ENCODE measurements at places on chromosomes 1 and 21.
A peak's percentile ranks its signal among the peaks of the same experiment; 100 is the strongest.

DNA sequence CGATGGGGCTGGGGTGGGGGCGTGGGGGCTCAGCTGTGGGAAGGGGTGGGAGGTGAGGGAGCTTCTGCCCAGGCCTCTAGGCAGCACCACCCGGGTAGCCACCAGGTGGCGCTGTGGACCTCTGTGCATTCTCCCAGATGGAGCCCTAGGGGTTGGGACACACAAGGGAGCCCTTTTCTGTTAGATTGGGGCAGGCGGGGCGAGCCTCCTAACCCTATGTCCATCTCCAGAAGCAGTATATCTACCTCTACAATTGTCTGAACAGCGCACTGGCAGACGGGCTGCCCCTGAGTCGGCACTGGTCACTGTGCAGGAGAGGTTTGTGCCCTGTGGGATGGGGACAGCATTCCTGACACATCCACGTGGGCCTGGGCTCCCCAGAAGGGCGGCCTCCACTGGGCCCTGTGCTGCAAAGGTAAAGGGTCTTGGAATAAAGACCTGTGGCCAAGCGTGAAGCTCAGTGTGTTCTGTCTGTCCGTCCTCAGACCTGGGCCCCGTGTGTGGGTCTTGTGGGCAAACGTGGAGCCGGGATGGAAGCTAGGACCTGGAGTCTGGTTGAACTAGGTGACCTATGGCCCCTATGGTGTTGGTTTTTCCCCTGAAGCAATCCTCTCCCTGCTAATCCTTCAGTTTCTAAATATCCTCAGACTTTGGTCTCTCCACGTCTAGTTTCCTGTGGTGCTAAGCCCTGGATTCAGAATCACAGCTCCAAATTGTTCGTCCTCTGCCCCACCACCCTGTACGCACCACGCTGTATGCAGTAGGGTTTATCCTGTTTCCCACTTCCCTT is 4.4 kb upstream of the LGR6 start:
- H3K4me3 ChIP-seq: no peak overlapping the region
- H3K36me3 ChIP-seq: no peaks in the 10 kb centered on the region
- DNase-seq: peak; percentile 93
- H3K27ac ChIP-seq: no peak overlapping the region

GRCh38 chr1:206029484-206029883 is 5.8 kb upstream of the CTSE start:
- peak; percentile 13 for DNase-seq
- H3K27ac ChIP-seq: no peak overlapping the region
- no peak overlapping the region for H3K4me3 ChIP-seq
- no peaks in the 10 kb centered on the region for H3K36me3 ChIP-seq

DNA sequence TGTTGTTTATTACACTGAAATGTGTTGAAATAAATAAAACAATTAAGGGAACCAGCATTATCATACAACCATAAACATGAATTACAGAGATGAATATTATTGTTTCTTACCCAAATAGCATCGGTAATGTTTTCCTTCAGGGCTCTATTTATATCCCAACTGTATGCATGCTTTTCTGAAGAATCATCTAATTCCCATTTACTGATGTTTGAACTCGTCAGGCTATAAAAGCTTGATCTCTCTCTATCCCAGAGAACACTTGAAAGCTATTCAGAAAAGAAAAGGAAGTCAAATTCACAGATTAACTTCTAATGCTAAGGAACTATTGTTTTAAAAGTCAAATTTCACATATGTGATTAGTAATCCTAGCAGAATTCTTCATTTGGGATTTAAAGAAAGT is 12.4 kb downstream of the NUP133 start:
- H3K27me3 ChIP-seq: no peaks in the 10 kb centered on the region
- H3K4me3 ChIP-seq: no peak overlapping the region
- peak; percentile 70 for DNase-seq
- peaks cover 56% of the 10 kb centered on the region for H3K36me3 ChIP-seq
- no peak overlapping the region for H3K27ac ChIP-seq
- no peaks in the 10 kb centered on the region for H3K4me1 ChIP-seq

DNA sequence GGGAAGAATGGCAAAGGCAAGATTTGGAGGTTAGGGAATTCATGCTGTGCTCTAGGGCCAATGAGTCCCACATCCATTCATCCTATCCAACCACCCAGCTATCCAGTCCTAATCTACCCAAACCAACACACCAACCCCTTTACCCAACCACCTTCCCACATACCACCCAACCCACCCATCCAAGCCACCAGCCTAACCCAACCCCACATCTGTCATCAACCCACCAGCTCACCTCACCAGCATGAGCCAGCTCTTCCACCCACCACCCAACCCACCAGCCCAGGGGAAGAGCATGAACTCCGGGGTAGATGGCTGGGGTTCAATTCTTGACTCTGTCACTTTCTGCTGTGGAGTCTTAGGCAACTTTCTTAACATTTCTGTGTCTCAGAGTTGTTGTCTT is 35.9 kb upstream of the DISP3 start:
- H3K27me3 ChIP-seq: peaks cover 25% of the 10 kb centered on the region
- no peak overlapping the region for H3K4me3 ChIP-seq
- no peaks in the 10 kb centered on the region for H3K36me3 ChIP-seq
- no peak for DNase-seq

GRCh38 chr1:228093050-228093906 is 9.8 kb downstream of the C1orf35 start:
- no peak overlapping the region for H3K4me3 ChIP-seq
- H3K4me1 ChIP-seq: peaks cover 35% of the 10 kb centered on the region
- H3K36me3 ChIP-seq: peaks cover 71% of the 10 kb centered on the region
- DNase-seq: peak; percentile 83

DNA sequence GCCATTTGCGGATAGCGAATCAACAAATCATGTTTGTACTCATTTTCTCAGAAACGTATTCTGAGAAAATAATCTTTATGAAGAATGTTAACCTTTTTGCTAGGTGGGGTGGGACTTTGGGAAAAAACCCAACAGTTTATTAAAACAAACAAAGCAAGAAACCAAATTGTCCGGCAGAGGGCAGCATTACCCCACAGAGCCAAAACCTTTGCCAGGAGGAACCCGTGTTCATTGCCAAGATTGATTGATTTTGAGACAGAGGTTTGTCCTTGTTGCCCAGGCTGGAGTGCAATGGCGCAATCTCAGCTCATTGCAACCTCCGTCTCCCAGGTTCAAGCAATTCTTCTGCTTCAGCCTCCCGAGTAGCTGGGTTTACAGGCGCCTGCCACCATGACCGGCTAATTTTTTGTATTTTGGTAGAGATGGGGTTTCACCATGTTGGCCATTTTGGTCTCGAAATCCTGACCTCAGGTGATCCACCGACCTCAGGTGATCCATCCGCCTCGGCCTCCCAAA is 70.8 kb upstream of the RHOU start:
- DNase-seq: peak; percentile 76
- H3K27me3 ChIP-seq: no peaks in the 10 kb centered on the region
- no peaks in the 10 kb centered on the region for H3K36me3 ChIP-seq
- no peaks in the 10 kb centered on the region for H3K4me1 ChIP-seq

GRCh38 chr1:199029855-199030254 is 391.0 kb downstream of the PTPRC start:
- H3K4me3 ChIP-seq: no peak overlapping the region
- DNase-seq: peak; percentile 6
- no peaks in the 10 kb centered on the region for H3K36me3 ChIP-seq
- no peak overlapping the region for H3K27ac ChIP-seq
- no peaks in the 10 kb centered on the region for H3K4me1 ChIP-seq
- H3K27me3 ChIP-seq: no peaks in the 10 kb centered on the region

DNA sequence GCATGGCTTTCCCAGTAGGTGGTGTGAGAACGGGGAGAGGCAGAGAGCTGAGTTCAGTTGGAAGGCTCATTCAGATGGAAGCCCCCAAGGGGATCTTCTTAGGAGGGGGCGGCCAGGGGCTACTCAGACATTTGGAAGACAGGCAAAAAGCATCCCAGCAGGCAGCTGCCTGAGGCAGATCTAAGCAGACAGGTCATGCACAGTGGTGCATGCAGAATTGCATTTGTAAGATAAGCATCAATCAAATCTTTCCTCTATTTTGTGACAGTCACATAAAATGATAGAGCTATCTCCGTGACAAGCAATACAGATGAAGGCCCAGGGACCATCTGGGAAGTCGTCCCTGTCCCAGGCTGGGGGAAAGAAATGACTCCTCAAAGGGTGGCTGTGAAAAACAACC is 3.8 kb downstream of the RAB3B start:
- DNase-seq: no peak
- H3K36me3 ChIP-seq: peaks cover under 1% of the 10 kb centered on the region
- H3K4me1 ChIP-seq: peaks cover 3% of the 10 kb centered on the region
- no peak overlapping the region for H3K27ac ChIP-seq
- no peaks in the 10 kb centered on the region for H3K27me3 ChIP-seq

DNA sequence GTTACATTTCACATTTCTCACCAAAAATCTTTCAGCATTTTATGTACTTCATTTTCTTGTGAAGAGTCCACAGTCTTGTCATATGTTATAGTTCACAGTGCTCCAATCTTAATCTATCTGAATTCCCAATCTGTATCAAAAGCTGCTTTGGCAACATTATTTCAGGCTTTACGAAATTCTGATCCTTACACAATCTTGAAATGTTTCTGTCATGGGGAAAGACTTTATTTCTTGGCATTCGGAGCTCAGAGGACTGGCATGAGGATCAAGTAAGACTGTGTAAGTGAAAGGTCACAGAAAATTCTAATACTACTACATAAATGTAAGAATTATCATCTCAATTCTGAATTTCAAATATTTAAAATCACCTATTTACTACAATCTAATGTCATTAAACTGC is 2.0 kb downstream of the USP33 start:
- H3K27ac ChIP-seq: peak overlapping the region; percentile 74
- H3K27me3 ChIP-seq: no peaks in the 10 kb centered on the region
- peaks cover 10% of the 10 kb centered on the region for H3K4me1 ChIP-seq
- peak overlapping the region; percentile 37 for H3K4me3 ChIP-seq
- DNase-seq: peak; percentile 30

GRCh38 chr1:25729790-25730644 is 70.0 kb upstream of the SELENON start:
- no peaks in the 10 kb centered on the region for H3K36me3 ChIP-seq
- no peak overlapping the region for H3K4me3 ChIP-seq
- no peak overlapping the region for H3K27ac ChIP-seq
- DNase-seq: peak; percentile 17
- peaks cover 6% of the 10 kb centered on the region for H3K4me1 ChIP-seq

GRCh38 chr1:45097079-45097478 is 85.0 kb downstream of the UROD start:
- no peaks in the 10 kb centered on the region for H3K4me1 ChIP-seq
- no peak overlapping the region for H3K4me3 ChIP-seq
- H3K27me3 ChIP-seq: no peaks in the 10 kb centered on the region
- no peaks in the 10 kb centered on the region for H3K36me3 ChIP-seq

DNA sequence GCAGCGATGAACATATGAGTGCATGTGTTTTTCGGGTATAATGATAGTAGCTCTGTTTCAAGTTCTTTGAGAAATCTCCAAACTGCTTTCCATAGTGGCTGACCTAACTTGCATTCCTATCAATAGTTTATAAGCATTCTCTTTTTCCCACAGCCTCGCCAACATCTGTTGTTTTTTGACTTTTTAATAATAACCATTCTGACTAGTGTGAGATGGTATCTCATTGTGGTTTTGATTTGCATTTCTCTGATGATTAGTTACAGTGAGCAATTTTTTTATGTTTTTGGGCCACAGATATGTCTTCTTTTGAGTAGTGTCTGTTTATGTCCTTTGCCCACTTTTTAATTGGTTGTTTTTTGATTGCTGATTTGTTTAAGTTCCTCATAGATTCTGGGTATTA is 10.6 kb upstream of the RUNX1 start:
- no peak overlapping the region for H3K27ac ChIP-seq
- H3K4me1 ChIP-seq: no peaks in the 10 kb centered on the region
- DNase-seq: no peak
- H3K36me3 ChIP-seq: no peaks in the 10 kb centered on the region
- no peak overlapping the region for H3K4me3 ChIP-seq
- no peaks in the 10 kb centered on the region for H3K27me3 ChIP-seq

- peaks cover 3% of the 10 kb centered on the region for H3K4me1 ChIP-seq
- H3K4me3 ChIP-seq: no peak overlapping the region
- H3K27ac ChIP-seq: no peak overlapping the region
- no peaks in the 10 kb centered on the region for H3K36me3 ChIP-seq
- H3K27me3 ChIP-seq: no peaks in the 10 kb centered on the region
- no peak for DNase-seq
These were observed 36.5 kb downstream of the PLA2G4A start for GRCh38 chr1:186865253-186865652.

DNA sequence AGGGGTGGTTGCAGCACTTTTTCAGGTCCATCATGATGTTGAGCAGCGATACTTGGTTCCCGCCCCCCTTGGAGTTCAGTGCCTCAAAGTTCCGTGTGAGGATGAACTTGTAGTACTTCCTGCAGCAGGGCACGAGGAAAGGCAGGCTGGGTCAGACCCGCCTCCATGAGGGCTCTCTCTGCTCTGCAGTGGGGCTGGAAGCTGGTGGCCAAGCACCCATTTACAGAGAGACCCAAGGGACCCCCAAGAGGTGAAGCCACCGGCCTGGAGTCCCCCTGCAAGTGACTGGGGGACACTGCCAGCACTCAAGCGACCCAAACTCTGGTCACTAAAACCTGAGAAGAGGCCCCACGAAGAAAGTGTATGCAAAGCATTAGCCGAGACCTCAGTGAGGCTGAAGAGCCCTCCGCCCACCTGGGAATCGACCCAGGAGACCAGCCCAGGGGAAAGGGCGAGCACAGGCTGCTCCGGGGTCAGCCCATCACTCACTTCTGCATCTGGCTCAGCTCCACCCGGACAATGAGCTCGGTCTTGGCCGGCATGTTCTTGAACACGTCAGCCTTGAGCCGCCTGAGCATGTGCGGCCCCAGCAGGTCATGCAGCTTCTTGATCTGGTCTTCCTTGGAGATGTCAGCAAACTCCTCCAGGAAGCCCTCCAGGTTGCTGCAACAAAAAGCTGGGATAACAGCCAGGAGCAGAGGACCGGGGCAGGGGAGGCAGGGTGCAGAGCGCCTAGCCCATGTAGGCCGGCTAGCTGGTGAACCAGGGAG is 45.2 kb downstream of the CHD5 start:
- no peak overlapping the region for H3K27ac ChIP-seq
- H3K4me3 ChIP-seq: no peak overlapping the region
- H3K27me3 ChIP-seq: no peaks in the 10 kb centered on the region
- no peak for DNase-seq

DNA sequence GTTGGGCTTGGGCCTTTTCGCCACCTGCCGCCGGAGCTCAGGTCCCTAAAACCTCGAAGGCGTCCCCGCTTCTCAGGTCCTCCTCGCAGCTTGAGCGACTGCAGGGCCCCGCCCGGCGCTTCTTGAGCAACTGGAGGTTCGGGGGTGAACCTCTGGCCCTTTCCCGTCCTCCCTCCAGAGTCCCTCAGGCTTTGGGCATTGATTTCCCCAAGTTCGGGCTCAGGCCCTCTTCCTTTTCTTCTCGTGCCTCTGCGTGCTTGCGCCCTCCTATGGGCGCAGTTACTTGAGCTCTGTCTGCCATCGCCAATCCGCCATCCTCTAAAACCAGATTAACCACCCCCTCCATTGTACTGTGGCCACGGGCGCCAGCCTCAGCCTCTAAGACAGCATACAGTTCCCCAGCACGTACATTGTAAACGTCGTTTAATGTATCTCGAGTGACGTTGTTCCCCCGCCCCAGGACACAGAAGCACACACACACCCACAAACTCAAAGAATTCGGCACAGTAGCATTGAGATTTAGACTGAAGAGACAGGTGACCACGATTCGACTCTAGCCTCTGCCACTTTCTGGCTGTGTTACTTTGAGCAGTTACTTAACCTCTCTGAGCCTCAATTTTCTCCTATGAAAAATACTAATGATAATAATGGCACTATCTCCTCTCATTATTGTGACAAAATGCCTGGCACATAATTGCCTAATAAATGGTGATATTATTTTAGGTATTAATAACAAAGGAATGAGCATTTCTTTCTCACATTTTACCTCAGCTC is 22.6 kb downstream of the BTG2 start:
- H3K4me3 ChIP-seq: peak overlapping the region; percentile 66
- DNase-seq: peak; percentile 92
- peaks cover 8% of the 10 kb centered on the region for H3K4me1 ChIP-seq
- H3K27ac ChIP-seq: no peak overlapping the region
- peaks cover 67% of the 10 kb centered on the region for H3K27me3 ChIP-seq
